ENCODE measurements at places on chromosomes 6 and 20. TPM values are rescaled to one million over a fixed set of nuclear protein-coding genes. Genes with fewer than 3 reads are reported as not detected.
A peak's percentile ranks its signal among the peaks of the same experiment; 100 is the strongest.

DNA sequence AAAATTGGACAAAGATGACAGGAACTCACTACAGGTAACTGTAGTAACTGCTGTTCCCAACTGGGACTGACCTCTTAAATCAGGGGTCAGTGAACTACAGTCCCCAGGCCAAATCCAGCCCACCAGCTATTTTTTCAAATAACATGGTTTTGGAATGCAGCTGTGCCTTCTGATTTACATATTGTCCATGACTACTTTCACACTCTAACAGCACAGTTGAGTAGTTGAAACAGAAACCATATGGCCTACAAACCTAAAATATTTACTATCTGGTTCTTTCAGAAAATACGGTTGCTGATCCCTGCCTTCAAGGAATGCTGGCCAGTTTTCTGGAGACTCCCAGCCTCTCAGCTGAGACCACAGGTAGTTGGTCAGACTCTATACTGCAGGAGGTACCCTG is 196.9 kb upstream of the PRND start:
- DNase-seq, result no peak

DNA sequence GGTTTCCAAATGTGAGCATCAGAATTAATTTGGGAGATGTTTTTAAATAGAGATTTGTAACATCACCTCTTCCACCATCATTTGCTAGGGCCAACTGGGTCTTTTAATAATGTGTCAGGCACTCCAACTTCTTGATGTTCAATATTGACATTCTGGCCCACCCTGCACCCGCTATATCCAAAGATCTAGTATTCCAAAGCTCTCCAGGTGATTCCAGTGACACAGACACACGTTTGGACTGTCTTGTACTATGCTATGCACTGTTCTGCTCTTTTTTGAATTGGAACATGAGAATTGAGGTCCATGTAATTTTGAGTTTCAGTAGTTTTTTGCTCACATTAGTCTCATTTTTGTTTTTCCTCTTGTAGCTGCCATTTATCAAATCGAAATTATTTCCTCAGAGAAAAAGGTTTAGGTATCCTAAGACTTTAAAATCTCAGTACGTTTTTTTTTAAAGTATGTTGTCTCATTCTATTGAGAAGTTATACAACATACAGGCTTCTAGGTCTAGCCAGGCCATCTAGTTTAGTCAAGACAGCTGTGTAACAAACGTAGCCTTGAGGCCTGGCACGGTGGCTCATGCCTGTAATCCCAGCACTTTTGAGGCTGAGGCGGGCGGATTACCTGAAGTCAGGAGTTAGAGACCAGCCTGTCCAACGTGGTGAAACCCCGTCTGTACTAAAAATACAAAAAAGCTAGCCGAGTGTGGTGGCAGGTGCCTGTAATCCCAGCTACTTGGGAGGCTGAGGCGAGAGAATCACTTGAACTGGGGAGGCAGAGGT is 3.1 kb downstream of the BICRAL start:
- DNase-seq, result no peak

DNA sequence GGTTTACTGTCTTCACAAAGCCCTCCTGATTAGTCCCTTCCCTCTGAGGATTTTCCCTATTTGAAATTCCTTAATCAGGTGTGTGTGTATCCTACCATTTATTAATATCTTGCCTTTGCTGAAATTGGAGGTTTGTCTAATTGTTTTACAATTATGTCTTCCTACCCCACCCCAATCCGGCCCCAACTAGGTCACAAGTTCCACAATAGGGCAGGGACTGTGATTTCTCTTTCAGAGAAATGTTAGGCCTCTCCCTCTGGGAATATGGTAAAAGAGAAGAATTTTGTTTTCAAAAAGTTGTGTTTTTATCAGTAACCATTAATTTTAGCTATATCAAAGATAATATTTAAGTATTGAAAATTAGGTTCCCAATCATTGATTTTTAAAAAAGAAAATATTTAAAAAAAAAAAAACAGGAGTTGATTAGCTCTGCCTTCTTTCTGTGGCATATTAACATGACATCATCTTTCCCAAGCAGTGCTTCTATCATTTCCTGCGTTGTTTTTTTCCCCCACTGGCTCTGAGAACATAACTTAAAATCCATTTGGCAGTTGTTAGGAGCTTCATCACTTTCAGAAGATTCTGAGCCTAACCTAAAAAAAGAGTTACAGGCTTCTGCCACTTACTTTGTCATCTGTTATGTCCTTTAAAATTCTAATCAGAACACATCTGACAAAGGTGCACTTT is 36.1 kb downstream of the BLOC1S5 start:
- DNase-seq, result peak; percentile 40

GRCh38 chr6:170096803-170097504 is 193.9 kb downstream of the DLL1 start:
- DNase-seq, result peak; percentile 59

Gene CNR1
- total RNA-seq, result 0.51 TPM

Gene C6orf136
- 15.5 TPM for total RNA-seq

- DNase-seq, result no peak
Observed at GRCh38 chr6:18314317-18314997, 50.1 kb upstream of the DEK start.

DNA sequence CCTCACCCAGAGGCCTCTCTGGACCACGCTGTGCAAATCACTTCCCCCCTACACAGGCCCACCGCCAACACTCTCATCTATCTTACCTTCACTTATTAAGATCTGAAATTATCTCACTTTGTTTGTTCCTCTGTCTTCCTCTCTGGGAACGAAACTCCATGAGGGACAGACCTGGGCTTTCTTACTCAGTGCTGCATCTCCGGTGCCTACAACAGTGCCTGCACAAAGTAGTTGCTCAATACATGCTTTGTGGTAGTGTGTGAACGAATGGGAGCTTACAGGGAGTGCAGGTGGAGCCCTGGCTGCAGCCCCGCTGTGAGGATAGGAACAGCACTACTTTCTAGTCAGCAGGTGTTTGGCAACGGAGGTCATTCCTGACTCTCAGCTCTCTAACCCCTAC is 5.3 kb downstream of the CASS4 start:
- no peak for DNase-seq

Gene PCSK2
- 0.72 TPM for total RNA-seq

DNA sequence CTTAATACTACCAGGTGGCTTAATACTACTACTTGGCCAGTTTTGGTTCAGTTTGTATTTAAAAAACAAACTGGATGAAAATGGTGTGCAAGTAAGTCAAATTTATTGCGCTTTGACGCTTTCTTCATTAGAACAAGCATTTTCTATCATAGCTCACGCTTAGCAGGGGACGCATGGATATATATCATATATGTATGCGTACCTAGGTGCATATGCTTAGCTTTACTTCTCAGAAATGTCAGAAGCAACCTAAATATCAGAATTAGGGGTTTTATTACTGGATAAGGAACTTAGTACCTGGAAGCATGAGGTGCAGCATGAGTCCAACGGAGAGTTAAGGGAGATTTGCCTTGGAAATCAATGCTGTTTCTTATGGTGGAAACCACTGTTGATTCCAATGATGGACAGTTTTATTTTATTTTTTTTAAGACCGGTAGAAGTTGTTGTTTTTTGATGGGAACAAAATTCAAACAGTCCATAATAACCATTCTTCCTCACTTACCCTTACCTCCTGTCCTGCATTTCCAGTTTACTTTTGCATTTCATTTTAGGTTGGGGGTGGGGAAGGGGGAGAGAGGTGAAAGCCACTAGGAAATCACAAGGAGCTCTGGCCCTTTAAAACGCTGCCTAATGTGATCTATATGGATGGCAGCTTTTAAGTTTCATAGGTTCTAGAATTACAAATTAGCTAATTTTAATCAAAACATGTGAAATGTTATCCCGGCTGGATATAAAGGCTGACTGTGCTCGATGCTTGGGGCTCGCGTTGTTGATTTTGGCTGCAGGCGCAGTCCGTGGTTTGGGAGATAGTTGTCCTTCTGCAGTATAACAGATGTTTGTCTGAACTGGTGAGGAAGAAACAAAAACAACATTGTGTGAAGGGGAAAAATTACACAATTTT is 2.1 kb downstream of the SOBP start:
- peak; percentile 62 for DNase-seq

DNA sequence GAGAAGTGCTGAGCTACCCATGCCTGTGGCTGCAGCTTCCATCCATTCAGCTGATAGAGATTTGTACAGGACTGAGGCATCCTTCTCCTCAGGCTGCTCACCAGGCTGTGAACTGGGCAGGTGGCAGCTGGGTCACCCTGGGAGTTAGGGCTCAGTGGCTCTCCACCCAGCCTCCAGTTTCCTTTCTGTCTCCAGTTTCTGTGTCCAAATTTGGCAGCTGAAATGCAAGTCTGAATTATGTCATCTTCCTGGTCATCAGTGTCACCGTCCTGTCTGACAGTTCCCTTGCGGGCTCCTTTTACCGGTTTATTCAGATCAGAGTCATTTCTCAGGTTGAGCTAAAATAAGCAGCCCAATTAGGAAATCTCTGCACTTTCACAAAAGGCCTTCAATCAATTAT is 93.3 kb downstream of the EDN1 start:
- DNase-seq, result no peak

Gene KCNS1
- 1.1 TPM for total RNA-seq

DNA sequence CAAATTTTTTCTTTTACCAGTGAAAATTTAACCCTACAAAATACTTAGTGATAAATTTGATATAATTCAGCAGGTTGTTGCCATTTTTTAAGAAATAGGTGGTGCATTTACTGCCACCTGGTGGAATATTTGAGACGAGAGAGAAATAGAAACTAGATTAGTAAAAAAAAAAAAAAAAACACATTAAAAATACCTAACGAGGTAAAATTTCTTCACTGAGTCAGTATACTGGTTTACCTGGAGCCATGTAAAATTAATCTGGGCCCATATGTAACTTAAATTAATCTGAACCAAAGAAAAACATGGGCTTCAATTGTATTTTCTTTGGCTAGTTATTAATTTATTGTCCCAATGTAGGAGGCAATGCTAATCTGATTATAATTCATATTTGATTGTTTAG is 520.8 kb downstream of the EPM2A start:
- DNase-seq, result peak; percentile 71

DNA sequence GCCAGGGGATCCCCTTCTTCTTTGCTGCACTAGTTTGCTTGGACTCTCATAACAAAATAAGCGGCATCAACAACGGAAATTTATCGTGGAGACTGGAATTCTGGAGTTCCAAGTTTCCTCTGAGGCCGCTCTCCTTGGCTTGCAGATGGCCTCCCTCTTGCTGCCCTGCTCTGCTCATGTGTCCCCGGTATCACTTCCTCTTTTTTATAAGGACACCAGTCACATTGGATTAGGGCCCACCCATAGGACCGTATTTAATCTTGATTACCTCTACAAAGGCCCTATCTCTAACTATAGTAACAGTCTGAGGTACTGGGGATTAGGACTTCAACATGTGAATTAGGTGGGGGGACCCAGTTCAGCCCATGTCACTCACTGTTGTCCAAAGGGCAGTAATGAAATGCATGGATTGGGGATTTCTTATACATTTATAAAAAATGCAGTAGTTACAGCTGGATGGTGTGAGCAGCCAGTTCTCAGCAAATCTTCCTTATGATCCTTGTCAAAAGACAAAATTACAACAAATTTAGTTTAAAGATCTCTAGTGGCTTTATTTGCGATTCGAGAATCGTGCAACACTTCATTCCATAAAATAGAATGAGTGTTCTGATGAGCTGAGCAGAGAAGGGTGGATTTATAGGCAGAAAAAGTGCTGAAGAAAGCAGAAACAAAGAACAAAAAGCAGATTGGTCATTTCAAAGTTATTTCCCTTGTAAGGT is 59.3 kb upstream of the AKAP12 start:
- DNase-seq, result no peak

GRCh38 chr6:41500561-41500960 is 45.6 kb upstream of the FOXP4 start:
- DNase-seq, result no peak

- no peak for DNase-seq
Observed at GRCh38 chr6:145135702-145136101, 599.6 kb downstream of the EPM2A start.

Gene ADA
- total RNA-seq, result 7.3 TPM

Gene ZBTB24
- total RNA-seq, result 11.2 TPM

- DNase-seq, result no peak
Observed at GRCh38 chr6:64988148-64988547, 718.9 kb downstream of the EYS start.

Gene TFAP2C
- 9.2 TPM for total RNA-seq

GRCh38 chr6:90079560-90080490 is 185.6 kb downstream of the GJA10 start:
- no peak for DNase-seq

- DNase-seq, result no peak
Observed at GRCh38 chr6:134990262-134990661, 40.4 kb upstream of the ALDH8A1 start.

DNA sequence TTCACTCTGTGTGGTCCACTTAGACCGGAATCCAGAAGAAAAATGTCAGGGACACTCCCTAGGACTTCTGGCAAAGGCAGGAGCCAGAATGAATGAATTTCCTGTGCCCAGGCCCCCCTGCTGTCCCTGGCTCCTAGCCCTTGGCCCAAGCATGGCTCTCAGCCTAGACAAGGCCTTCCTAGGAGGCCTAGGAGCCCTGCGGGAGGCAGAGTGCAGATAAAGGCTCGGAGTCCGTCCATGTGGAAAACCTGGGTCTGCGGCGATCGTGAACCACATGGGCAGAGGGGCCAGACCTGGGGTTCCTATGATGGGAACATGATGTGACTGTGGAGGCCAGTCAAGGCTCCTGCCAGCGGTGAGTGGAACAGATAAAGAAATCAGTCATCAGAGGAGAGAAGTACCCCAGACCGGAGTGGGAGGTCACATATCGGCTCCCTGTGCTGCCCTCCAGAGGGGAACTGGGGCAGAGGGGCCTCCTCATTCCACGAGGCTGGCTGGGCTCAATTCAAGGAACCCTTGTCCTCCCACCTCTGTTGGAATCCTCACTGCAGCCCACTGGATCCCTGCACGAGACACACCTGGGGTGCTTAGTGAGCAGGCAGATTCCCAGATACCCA is 5.9 kb upstream of the VSTM2L start:
- DNase-seq, result no peak

GRCh38 chr6:157368359-157369049 is 12.5 kb upstream of the ZDHHC14 start:
- no peak for DNase-seq

GRCh38 chr20:62644802-62645496 is 2.6 kb downstream of the SLCO4A1 start:
- no peak for DNase-seq

Gene KIF13A
- total RNA-seq, result 61.4 TPM

DNA sequence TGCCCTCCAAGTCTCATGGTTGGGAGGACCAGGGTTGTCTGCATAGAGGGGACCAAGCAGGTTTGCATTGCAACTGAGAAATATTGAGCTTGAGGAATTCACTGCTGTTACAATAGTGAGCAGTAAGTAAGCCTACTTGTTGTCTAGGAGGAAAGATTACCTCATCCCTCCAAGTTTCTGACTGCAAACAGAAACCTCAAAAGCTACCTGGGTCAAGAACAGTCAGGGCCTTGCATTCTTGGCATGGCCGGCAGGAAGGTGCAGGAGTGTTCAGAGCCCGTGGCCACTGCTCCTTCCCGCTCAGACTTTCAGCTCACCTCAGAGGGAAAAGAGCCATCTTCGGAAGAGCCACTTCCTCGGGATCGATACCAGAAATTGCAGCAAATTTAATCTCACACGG is 46.0 kb upstream of the DOK5 start:
- no peak for DNase-seq
